ENCODE measurements at places on chromosomes 16 and 17.

- no peak for DNase-seq
These were observed 21.2 kb upstream of the BCAS3 start for GRCh38 chr17:60656499-60656898.

DNA sequence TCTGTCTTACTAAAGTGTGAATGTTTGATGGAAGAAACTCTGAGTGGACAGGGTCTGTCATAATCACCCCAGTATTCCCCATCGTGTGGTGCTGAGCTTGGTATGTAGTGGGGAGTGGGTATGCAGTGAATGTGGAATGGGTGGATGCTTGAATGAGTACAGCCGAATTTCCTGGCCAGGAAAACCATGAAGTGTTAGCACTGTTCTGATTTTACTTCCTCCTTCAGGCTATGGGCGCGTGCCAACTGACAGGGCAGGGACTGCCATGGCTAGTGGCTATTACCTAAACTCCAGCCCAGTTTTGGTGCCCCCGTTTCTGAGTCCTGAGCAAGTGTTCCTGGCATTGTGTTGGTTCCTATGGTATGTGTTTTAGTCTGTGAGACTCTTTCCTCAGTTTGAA, 48.6 kb downstream of the PRKCA start:
- DNase-seq: no peak

- peak; percentile 97 for DNase-seq
These were observed at the start of gene SEZ6L2 for GRCh38 chr16:29899516-29900101. TSS of gene SEZ6L2 (minus strand) at chr16:29899550. CDS start at chr16:29899019, 531 bp downstream.

GRCh38 chr16:65201511-65201910, 79.6 kb upstream of the CDH11 start:
- no peak for DNase-seq

GRCh38 chr16:29198731-29199521, 207.6 kb downstream of the NPIPB11 start:
- DNase-seq: no peak
